ENCODE measurements at places on chromosomes 11 and 22.

DNA sequence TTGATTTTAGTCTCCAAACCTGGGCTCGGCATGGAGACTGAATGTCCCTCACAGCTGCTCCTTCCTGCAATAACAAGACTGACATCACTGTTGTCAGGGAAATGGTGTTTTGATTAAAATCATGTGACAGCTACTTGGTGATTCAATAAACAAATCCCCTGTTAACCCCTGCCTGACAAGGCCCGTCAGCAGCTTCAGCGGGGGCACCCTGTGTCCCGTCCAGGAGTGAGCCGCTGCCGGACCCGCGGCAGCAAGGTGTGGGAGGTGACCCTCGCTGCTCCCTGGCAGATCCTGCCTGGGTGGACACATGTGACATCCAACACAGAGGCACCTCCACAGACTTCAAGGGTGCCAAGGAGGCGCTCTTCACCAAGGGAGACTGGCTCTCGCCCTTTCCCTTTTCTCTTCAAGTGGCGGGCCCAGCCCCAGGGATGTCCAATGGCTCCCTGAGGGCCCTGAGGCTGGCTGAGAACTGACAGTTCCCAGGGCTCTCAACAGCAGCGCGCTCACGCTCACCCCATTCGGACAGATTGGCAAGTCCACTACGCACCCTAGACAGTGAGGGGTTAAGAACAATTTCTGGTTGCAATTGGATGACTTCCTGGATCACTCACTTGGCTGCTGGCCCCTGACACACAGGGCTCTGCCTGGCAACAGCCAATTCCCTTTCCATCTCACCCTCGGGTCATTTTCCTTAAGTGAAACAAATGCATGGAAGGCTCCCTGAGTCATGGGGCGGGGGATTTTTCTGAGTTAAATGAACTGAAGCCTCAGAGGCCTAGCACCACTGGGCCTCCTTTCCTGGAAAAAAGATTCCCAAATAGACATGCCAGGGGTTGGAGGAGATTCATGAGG, 30.7 kb downstream of the PPP2R1B start:
- DNase-seq, result peak; percentile 88

GRCh38 chr22:46714550-46714949, 23.5 kb downstream of the CERK start:
- no peak for DNase-seq

DNA sequence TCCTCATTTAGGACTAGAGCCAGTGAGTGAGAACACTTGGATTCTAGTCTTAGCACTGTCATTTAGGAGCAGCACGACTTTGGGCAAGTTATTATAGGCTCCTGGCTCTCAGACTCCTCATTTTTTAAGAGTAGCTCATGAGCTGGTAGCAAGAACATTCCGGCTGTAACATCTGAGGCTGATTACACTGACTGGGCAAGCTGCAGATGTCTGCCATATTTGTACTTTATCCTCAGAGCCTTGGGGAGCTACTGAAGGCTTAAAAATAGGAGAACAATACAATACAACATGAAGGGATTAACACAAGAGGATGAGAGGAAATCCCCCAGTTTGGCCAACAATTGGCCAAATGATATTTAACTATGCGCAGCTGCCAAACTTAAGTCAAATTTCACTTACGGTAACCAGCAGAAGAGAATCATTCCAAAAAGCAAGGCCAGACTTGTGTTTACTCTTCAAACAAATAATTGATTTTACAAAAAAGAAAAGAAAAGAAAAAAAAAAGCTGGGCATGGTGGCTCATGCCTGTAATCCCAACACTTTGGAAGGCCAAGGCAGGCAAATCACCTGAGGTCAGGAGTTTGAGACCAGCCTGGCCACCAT, 113.1 kb upstream of the ARHGAP42 start:
- no peak for DNase-seq

DNA sequence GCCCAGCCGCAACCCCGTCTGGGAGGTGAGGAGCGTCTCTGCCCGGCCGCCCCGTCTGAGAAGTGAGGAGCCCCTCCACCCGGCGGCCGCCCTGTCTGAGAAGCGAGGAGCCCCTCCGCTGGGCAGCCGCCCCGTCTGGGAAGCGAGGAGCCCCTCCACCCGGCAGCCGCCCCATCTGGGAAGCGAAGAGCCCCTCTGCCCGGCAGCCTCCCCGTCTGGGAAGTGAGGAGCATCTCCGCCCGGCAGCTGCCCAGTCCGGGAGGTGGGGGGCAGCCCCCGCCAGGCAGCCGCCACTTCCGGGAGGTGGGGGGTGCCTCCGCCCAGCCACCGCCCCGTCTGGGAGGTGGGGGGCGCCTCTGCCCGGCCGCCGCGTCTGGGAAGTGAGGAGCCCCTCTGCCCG, 70.6 kb downstream of the STK33 start:
- no peak for DNase-seq

- no peak for DNase-seq
Observed at GRCh38 chr11:65486570-65487466, 12.0 kb upstream of the MALAT1 start.

DNA sequence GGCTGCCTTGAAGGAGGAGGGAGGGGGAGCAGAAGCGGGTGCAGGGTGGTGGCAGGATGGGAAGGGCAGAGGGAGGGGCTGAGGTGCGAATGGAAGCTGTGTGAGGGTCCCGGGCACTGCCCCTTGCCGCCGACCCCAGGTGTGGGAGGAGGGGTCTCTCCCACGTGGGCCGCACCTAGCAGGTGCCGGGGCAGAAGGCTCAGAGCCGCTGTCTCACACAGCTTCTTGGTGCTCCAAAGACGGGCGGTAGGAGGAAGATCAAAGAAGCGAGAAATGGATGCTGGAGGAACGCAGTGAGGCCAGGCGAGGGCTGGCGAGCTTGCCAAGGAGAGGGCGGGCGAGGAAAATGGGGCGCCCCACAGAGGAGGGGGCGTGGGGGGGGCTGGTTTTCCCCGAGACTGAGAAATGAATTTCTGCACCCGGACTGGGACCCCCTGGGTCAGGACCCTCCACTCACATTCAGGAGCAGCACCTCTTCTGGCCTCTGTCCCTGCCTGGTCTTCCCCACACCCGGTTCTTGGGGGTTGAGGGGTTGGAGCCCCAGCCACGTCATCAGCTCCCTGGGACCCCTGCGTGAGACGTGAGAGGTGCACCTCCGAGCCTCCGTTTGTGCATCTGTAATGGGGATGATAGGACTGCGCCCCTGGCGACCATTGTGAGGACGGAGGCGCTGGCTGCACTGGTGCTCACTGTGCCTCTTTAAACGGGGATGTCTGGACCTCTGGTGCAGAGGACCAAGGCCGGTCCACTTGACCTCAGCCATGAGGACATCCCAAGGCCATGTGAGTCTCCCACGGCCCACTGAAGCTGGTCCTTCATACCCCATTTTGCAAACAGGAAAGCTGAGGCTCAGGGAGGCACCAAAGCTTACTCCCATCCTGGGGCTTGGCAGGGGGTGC, 16.8 kb downstream of the LSP1 start:
- DNase-seq, result no peak

DNA sequence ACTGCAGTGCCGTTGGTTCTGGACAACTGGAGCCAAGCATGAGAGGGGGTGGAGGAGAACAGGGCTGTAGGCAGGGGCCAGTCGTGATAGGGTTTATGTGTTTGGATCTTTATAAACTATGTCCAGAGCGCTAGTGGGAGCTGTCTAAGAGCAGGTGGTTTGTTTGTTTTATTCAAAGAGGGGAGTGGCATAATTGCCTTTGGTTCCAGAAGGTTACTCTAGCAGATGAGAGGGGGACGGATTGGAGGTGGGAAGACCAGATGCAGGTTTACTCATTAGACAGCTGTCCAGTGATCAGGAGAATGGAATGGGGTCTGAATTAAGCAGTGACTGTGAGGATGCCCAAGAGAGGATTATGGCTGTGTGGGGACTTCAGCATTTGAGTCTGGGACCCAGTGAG, 109.3 kb upstream of the TBCEL start:
- DNase-seq, result no peak

DNA sequence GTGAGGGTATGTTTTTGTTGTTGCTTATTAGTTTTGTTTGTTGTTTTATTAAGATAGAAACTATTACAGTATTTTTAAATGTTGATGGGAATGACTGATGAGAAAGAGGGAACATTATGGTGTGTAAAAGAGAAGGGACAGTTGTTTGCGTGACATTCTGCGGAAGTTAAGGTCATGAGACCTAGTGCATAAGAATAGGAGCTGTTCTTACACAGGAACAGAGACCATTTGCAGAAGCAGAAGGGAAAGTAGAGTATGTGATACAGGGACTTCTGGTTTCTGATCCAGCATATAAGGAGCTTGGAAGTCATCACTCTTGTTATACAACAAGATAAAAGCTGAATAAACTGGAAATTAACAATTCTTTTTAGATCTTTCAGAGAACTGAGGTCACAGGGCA, 299.2 kb upstream of the API5 start:
- DNase-seq, result no peak

GRCh38 chr11:24247846-24248245, 249.0 kb upstream of the LUZP2 start:
- no peak for DNase-seq

DNA sequence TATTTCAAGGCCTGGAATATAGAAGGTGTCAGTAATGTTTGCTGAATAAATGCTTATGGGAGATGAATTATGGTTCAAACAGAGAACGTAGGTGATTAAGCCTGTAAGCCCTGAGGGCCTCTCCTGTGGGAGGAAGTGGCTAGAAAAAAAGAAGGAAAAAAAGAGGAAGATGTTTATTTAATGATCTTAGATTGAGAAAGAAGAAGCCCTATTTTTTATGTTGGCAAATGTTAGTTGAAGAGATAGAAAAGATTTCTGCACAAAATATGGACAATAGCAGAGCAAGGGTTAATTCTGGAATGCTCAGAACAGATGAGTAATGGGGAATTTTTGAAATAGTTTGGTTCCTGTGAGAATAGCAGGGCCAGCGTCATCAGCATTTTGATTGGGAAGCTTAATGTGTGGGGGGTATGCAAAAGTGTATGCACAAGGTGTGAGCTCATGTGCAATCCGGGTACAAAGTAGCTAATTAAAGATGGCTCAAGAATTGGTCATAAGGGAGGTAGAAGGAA, 95.7 kb downstream of the TEAD1 start:
- no peak for DNase-seq

- no peak for DNase-seq
Observed at GRCh38 chr11:19561011-19561410, 151.6 kb upstream of the NAV2 start.

DNA sequence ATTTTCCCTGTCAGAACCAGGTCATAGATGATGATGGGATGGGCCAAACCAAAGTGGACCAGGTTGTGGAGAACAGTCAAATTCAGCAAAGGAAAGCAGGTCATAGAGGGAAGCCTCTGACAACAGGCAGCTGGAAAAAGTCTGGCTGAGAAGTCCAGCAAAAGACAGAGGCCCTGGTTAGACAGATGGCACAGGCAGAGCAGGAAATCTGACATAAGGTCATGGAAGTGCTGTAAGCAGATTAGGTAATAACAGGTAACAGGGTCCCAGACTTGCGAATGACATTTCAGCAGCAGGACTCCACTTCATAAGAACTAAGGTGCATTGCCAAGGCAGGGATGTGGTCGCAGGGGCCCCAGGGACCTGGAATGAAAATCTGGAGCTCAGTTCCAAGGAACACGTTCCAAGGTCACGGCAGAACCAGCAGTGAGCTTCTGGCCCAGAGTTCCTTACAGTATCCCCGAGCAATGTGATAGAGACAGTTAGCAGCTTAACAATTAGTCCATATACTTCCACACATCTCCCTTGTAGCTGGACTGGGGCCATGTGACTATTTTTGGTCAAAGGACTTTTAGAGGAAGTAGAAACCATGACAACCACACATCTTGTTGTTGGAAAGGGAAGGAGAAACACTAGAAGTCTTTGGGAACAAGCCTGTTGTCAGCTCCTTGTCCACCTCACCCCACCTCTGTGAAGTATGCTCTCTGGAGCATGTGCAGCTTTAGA, 75.4 kb downstream of the ME3 start:
- peak; percentile 54 for DNase-seq

GRCh38 chr11:9850224-9850895, 186.5 kb downstream of the SWAP70 start:
- DNase-seq, result no peak

- peak; percentile 77 for DNase-seq
Observed at GRCh38 chr11:126194121-126194543, 17.3 kb downstream of the RPUSD4 start.

- DNase-seq, result no peak
Observed at GRCh38 chr22:19962246-19962908, 20.8 kb upstream of the TXNRD2 start.

- DNase-seq, result no peak
Observed at GRCh38 chr11:70122490-70123198, 44.5 kb downstream of the ANO1 start.

GRCh38 chr11:66080055-66080817, 10.2 kb downstream of the PACS1 start:
- DNase-seq, result no peak

- DNase-seq, result no peak
Observed at GRCh38 chr22:31282748-31283468, 9.4 kb downstream of the PIK3IP1 start.

DNA sequence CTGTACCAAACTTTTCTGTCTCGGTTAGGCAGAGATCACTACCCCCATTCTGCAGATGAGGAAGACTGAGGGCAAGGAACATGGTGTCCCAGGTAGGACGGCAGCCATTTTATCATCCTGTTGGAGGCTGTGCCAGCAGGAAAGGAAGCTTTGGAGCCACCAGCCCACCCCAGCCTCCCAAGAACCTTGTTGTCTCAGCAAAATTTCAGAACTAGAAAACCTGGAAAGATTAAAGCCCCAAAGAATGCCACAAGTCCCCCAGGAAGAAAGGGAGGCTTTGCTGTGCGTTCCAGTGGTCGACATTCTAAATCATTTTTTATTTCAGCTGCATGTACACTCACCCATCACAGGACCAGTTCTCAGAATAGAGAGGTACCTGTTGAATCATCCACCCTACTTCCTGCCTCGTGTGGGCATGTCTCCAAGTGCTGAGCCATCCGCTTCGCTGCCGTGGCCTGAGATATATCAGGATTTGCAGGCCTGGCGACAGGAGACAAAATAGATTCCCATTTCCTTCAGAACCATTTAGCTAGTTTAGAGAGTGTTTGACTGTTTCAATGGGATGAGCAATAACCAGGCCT, 13.0 kb upstream of the EIF3D start:
- no peak for DNase-seq

All from right forelimb (tissue), 1 donor.